ENCODE measurements at places on chromosomes 5 and 9. TPM values are rescaled to one million over a fixed set of nuclear protein-coding genes. Genes with fewer than 3 reads are reported as not detected.

The TUSC1 gene
- 15.2 TPM for total RNA-seq

The PCDHA3 gene
- total RNA-seq = 4.6 TPM

The SLCO6A1 gene
- total RNA-seq = not detected

The TTC39B gene
- 17.4 TPM for total RNA-seq

The SLC1A1 gene
- 9.8 TPM for total RNA-seq

The C5orf52 gene
- not detected for total RNA-seq

The SPATA6L gene
- total RNA-seq = 4.7 TPM

The FCN1 gene
- 4.9 TPM for total RNA-seq

The ECSCR gene
- 10.8 TPM for total RNA-seq
